ENCODE measurements at places on chromosomes 7 and 10.

DNA sequence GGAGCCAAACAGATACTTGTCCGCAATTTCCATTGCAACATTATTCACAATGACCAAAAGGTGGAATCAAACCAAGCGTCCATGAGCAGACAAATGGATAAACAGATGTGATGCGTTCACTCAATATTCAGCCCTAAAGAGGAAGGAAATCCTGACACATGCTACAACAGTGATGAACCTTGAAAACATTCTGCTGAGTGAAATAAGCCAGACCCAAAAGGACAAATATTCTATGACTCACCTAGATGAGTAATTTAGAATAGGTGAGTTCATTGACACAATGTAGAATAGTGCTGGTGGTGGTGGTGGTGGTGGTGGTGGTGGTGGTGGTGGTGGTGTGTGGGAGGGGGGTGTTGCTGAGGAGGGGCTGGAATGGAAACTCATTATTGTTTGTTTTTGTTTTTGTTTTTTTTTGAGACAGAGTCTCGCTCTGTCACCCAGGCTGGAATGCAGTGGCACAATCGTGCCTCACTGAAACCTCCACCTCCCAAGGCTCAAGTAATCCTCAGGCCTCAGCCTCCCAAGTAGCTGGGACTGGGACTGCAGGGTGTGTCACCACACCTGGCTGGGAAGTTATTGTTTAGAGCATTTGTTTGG lies 28.6 kb downstream of the SMKR1 start:
- DNase-seq = no peak

- no peak for DNase-seq
Measured at GRCh38 chr7:86929293-86930109, 130.0 kb downstream of the ELAPOR2 start.

DNA sequence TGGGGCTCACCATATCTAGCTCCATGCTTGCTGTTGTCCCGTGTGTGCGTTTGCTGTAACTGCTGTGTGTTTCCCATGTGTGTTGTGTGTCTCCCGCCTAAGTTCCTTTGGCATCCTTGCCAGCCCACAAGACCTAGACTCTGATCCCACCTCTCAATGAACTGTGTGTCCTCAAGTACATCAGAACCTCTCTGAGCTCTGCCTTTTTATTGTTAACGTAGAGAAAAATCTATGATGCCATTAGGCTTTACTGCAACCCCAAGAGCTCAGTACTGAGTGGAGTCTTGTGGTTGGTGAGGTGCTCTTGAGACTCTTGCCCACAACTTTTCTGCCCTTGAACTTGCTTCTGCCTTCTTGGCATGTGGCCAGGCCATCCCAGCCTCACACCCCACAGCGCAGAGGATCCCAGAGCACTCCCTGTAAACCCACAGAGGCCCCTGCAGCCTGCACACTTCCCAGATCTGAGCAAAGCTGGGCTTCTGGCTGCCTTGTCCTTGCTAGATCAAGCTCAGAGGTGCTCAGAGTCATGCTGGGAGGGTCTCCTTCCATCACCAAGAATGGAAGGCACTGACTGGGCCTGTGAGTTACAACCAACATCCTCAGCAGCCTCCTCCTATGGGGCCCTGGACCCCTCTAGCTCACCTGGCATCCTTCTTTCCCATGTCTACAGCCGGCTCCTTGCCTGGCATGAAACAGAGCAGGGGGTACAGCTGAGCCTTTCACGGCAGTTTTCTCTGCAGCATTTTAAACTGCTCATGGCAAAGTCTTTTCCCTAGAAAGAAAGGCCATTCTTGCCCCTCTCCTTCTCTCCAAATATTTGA lies 643.4 kb downstream of the ACTR3B start:
- DNase-seq = no peak

DNA sequence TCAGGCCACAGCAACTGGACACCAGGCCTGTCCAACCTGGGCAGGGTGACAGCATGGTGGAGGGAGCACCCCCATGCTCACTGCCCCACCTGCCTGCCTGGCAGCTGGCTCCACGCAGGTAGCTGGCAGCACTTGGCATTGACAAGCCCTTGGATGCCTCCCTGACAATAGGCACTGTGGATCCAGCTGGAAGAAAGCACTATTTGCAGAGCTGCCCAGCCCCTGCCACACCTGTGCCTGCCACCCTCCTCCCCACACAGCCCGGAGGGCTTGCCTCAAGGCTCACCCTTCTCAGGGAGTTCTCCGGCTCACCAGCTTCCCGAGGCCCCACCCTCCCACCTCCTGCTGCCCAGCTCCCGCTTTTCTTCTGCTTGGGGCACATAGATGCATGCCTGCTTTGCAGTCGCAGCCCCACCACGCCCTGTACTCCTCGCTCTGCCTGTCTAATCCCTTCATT lies 160.1 kb downstream of the NEURL1 start:
- no peak for DNase-seq

- no peak for DNase-seq
Measured at GRCh38 chr7:100040575-100040974, 9.0 kb upstream of the ZSCAN21 start.

DNA sequence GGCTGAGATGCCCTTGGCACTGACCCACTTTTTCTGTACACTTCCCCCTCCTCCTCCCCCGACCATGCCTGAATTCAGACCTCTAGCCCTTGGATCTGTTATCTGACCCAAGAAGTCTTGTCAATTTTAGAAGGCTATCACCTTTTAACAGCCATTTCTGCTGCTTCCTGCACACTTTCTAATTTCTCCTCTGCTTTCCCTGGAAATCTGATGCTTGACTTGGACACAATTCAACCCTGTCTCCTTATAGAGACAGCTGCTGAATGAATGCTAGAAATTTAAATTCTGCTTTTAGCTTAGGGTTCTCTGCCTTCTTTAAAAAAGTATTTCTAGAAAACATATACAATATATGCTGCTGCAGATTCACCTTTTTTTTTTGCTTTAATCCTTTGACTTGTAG lies 417.9 kb upstream of the KLF6 start:
- DNase-seq = no peak

GRCh38 chr10:83538047-83538446 lies 601.3 kb upstream of the GHITM start:
- DNase-seq = no peak

- DNase-seq = no peak
Measured at GRCh38 chr10:49033939-49034338, 81.4 kb downstream of the VSTM4 start.

GRCh38 chr7:41832941-41833340 lies 130.1 kb upstream of the INHBA start:
- DNase-seq = no peak

- no peak for DNase-seq
Measured at GRCh38 chr7:115059321-115059720, 137.4 kb downstream of the MDFIC start.

GRCh38 chr7:85699482-85699881 lies 512.6 kb upstream of the SEMA3D start:
- no peak for DNase-seq

DNA sequence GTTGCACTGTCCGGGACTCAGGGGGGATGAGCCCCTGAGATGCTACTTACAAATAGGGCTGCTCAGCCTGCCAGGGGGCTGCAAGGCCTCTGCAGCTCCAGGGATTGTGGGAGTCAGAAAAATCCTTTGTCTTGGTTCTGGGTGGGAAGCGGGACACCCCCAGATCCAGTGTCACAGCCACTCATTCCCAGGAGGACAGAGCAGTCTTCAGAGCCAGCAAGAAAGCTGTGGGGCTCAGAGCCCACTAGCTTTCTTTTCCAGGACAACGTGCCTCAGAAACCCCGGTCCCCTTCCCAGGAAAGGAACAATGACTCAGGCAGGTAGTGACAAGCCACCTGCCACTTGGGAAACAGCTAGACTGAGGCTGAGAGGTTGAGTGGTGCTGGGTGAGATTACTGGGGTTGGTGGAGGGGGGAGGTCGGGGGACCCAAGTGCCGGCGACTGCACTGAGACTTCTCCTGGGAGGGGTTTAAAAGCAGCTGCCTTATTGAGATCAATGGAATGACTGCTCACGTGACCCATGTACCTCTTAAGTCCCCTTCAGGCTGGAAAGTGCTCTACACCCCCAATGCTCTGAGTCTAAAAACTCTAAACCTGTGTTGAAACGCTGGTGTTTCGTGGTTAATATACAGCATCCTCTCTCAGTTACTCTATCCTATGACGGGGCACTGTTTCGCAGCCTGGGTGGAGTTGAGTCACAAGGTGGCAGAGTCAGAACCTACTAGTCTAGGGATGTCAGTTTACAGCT lies 123.6 kb downstream of the UBE2H start:
- DNase-seq = no peak

- no peak for DNase-seq
Measured at GRCh38 chr10:48946891-48947500, 7.4 kb upstream of the LRRC18 start.

- no peak for DNase-seq
Measured at GRCh38 chr10:23694921-23695824, 256.3 kb downstream of the OTUD1 start.

- no peak for DNase-seq
Measured at GRCh38 chr7:131493581-131493980, 62.8 kb downstream of the PODXL start.

All from HuH-7.5 (cell line).